H54 (cell line): ENCODE measurements at places on chromosomes 7 and 10.

GRCh38 chr10:63384001-63384400 lies 81.8 kb downstream of the JMJD1C start:
- DNase-seq = no peak

- DNase-seq = no peak
Observed at GRCh38 chr10:123459371-123460091, 206.6 kb upstream of the GPR26 start.

DNA sequence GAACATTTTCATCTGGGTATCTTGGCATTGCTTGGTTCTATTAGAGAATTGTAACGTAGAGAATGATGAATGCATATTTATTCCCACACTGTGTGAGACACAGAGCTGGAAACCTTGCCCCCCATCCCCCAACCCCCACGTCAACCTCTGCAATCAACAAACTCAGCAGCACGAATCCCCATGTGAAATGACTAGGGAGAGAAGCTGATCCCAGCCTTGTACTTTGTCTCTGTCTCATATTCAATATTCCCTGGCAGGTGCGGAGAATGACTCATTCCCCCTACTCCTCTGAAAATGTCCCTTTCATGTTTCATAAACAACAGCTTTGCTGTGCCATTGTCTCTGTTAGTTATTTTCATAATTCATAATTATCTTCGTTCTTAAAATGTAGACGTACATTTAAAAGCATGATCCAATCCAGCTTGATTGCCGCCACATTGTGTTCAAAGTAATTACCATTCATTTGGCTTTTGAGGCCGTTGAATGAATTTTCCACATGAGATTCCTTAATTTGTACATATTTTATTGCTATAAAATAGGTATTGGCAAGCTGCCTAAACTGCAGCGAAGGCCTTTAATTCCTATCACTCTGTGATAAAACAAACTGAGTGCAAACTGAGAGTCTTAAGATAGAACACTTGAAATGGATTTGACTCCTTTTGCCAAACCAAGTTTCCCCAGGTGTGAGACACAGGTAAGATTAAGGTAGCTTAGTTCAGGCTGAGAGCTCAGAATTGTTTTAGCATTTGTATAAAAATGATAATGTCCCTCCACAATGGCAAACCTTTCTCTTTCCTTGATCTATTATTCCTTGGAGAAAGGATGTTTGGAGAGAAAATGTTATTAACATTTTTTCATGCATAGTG lies 920.2 kb downstream of the TYW1 start:
- no peak for DNase-seq

GRCh38 chr10:110636572-110636931 lies 7.6 kb upstream of the RBM20 start:
- DNase-seq = no peak

DNA sequence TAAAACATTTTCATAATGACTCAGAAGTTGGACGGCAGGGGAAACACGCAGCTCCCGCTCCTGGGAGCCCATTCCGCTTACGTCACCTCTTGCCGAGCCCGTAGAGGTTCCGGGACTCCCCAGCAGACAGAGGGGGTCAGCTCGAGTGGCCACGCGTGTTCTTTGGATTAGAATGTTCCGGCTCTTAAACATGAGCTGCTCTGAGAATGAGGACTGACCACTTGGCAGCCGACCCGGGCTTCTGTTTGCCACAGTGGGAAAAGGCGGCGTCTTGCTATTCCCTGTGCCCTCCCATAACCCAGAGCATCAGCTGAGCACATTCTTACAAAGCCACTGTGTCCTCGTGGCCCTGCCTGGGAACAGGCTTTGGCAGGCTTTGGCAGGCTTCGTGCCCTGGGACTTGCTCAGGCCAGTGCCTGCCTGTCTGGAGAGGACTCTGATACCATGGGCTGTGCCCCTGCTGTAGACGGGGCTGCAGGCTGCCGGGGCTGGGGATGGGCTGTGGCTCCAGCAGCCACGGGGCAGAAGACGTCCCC lies 40.1 kb downstream of the PFKP start:
- peak; percentile 73 for DNase-seq

- DNase-seq = no peak
Observed at GRCh38 chr10:119450606-119451299, 91.8 kb downstream of the RGS10 start.

DNA sequence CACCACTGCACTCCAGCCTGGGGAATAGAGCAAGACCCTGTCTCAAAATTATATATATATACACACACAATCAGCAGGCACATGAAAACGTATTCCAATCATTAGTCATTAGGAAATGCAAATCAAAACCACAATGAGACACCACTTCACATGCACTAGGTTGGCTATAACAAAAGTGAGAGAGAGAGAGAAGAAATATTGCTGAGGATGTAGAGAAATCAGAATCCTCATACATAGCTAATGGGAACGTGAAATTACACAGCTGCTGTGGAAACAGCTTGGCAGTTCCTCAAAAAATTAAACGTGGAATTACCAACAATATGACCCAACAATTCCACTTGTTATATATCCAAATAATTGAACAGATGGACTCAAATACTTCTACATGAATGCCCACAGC lies 43.3 kb upstream of the CNNM1 start:
- DNase-seq = no peak

DNA sequence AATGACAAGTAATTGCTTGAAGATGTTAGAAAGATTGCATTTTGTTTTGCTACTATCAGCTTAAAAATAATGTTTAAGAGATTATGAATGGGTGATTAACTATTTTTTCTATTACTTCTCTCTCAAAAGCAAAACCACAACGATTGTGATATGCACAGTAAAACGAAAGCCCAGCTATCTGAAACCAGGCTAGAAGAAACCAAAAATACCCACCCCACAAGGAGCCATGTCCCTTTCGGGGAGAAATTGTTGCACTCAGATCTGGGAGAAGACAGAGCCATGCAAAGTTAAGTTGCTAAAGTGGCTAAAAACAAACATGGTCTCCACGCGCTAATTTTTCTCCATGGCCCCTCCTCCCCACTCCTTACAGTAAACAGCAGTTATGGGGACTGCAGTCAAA lies 173.6 kb downstream of the RPS24 start:
- no peak for DNase-seq

GRCh38 chr10:4205113-4205512 lies 420.1 kb upstream of the KLF6 start:
- no peak for DNase-seq

DNA sequence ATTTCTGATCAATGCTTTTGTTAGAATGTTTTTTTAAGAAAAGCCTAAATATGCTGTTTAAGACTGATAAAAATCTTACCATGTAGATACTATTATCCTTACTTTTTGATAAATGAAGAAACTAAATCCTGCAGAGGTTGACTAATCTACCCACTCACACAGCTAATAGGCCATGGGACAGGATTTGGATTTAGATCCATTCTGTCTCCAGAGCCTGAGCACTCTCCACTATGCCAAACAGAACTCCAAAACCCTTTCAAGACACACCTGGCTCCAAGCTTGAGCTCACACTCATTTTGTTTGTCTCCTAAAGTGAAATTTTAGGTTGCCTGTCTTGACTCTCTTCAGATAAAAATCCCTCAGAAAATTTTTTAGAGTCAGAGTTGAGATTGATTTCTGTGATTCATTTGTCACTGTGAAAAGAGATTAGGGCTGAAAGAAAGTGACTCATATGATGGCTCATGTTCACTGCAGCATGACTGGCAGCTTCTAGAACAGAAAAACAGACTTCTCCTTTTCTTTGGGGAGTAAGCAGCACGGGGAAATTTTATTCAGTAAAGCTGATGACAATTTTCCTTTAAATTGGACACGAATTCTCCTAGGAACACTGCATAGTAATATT lies 132.3 kb upstream of the POT1 start:
- DNase-seq = peak; percentile 6

DNA sequence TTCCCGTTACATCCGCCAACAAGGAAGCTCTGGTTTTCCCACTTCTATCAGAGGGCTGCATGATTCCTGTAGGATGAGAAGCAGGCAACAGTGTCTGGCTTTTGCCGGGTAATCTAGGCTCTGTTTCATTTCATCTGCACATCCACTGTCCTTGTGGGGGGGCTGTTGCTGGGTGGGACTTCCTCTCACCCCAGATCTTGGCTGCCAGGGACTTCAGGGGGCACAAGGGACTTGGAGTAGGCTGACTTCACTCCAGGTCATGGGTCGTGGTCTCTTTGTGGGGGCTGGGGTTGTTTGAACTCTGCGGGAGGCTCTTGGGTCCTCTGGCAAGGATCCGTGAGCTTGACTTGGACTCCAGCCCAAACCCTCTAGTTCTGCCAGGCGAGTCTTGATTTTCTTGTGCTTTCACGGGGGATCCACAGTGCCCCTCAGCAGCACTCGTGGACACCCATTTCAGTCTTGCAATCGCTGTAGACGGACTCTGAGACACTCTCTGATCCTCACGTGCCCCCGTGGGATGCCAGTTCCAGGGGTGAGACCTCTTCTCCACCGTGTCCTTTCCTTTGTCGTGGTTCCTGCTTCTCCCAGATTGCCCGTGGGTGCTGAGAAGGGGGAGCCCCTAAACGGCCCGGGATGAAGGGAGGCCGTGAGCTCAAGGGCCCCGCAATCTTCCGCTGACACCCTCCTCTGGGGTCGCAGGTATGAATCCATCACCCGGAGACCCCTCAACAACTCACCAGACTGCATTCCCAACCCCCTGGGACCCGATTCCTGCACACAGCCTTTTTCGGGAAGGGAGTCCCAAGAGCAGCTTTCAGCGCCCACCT lies 21.4 kb upstream of the ZNF273 start:
- no peak for DNase-seq

GRCh38 chr7:75963381-75963995 lies 30.9 kb downstream of the TMEM120A start:
- no peak for DNase-seq
